ENCODE measurements at places on chromosomes 4 and X.

DNA sequence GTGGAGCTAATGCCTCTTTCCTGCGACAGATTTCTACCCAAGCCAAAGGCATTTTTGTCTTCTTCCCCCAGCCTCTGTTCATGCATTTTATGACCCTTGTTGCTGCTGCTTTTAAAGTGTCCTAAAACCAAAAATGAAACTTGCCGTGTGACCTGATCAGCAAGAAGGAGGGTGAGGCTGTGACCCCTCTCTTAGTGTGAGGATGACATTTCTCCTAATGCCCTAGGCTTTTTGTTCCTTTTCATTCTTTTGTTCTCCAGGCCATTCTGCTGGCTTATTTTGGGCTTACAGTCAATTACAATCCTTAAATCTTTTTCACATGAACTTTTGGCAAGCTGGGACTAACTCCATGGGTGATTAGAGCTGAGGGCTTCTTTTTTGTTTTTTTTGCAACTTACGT lies 34.4 kb downstream of the PTTG2 start:
- DNase-seq: no peak

GRCh38 chr4:163991298-163991865 lies 496.9 kb downstream of the TMA16 start:
- DNase-seq: no peak

- DNase-seq: peak; percentile 88
Observed at GRCh38 chrX:275967-276580, 5.1 kb upstream of the PLCXD1 start.

DNA sequence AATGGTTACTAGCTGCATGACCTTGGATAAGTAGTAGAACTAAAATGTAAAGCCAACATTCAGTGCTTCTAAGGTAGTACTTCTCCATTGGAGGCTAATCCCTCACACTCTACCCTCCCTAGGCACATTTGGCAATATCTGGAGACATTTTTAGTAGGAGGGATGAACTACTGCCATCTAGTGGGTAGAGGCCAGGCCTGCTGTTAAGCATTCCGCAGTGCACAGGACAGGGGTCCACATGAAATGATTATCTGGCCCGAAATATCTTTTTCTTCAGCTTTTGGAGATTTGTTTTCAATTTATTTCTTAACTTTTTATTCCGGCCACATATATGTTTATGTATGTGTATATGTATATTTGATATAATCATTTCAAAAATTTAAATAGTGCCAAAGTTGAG lies 36.0 kb upstream of the SPANXC start:
- no peak for DNase-seq

DNA sequence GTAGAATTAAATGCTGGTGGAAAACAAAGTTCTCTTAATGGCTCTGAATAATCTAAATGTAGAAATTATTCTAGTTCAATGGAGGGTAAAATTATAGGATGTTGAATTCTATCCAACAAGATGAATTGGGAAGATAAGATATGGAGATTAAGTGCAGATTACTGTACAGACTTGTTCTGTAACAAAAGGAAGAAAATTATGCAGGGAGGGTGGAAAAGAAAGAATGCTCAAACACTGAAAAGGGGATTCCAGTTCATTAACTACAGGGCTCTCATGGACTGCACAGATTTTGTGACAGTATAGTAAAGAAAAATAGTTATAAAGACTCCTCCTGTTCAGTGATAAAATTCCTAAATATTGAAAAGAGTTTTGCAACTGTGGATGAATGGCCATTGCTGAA lies 1794.0 kb upstream of the PCDH7 start:
- DNase-seq: no peak

GRCh38 chr4:118772081-118772766 lies 63.7 kb downstream of the SEC24D start:
- DNase-seq: no peak

GRCh38 chr4:81366779-81367178 lies 104.9 kb downstream of the RASGEF1B start:
- no peak for DNase-seq

GRCh38 chrX:115900425-115900824 lies 270.1 kb upstream of the AGTR2 start:
- DNase-seq: no peak

DNA sequence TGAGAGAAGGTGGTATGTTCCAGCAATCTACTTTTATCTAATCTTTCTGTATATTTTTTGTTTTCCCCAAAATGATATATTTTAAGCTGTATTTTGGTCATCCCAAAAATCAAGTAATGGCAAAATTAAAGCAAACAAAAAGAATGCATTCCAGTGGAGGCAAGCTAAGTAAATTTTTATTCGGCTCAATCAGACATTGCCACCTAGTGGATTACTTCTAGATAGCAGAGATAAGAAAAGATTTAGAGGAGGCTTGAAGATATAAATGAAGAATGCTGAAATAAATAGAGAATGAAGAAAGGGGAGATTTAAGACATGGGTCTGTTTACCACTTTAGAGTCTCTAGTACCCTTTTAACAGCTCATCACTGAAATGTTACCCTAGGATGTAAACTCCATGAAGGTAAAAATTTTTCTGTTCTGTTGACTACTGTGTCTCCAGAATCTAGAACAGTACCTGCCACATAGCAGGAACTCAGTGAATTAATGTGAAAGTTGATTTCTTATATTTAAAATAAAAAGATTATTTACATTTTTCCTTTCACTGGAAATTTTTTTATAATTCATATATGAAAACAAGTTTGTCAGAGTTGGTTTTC lies 110.9 kb upstream of the ANK2 start:
- no peak for DNase-seq

- DNase-seq: no peak
Observed at GRCh38 chr4:66062921-66063320, 392.6 kb upstream of the EPHA5 start.

- no peak for DNase-seq
Observed at GRCh38 chr4:145773581-145774234, 93.8 kb downstream of the C4orf51 start.

GRCh38 chrX:13574600-13574999 lies 5.2 kb downstream of the EGFL6 start:
- no peak for DNase-seq

- DNase-seq: no peak
Observed at GRCh38 chrX:139112432-139112831, 400.9 kb upstream of the FGF13 start.

- no peak for DNase-seq
Observed at GRCh38 chrX:68048774-68049173, 384.5 kb downstream of the OPHN1 start.

DNA sequence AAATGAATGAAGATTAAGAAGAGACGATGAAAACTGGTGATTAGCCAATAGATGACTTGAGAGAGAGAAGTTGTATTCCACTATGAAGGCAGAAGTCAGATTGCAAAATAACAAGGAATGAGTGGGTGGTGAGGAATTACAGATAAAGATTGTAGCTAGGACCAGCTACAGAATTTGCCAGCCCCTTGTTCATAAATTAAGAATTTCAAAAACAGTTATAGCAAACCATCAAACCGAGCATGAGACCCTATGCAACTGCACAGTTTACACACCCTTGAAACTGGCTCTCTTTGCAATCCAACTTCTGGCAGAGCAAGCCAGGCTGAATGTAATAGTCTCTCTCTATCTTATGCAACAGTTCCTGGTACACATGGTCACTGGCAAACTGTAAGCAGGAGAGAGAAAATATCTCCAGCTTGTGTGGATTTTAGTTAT lies 35.2 kb downstream of the STAP1 start:
- DNase-seq: no peak

DNA sequence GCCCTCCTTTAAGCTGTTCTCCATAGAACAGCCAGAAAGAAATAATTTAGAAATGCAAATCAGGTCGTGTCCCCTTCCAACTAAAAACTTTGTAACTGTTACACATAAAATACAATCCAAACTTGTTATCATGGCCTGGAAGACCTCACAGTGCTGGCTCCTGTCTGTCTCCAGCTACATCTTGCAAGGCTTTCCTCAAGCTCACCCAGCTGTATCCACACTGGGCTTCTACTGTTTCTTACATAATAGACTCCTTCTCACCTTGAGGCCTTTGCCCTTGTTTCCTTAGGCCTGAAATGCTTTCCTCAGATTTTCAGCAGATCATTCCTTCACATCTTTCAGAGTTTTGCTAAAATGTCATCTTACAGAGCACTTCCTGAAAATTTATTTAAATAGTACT lies 33.5 kb upstream of the USP53 start:
- no peak for DNase-seq

DNA sequence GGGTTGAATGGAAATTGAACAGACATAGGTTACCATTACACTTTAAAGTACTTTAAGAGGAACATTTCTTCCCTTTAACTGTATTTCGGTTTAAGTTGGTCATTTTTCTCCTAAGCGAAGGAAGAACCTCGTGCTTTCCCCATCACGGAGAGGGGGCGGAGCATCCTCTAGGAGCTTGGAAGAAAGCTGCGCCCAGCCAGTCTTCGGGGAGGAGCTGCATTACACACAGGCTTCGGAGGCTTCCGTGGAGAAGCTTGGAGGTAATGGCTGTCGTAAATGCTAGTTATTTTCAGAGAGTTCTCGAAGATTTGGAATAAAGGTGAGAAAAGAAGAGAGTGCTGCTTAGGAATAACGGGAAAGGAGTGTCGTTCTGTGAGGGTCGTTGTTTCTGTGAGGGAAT lies at the start of gene PWWP3B:
TSS of gene PWWP3B (plus strand) at position 199 of the 400 bp plus-strand sequence. CDS start 37,128 bp downstream, outside the sequence.
- peak; percentile 70 for DNase-seq

GRCh38 chr4:11263208-11263607 lies 165.5 kb downstream of the HS3ST1 start:
- no peak for DNase-seq

DNA sequence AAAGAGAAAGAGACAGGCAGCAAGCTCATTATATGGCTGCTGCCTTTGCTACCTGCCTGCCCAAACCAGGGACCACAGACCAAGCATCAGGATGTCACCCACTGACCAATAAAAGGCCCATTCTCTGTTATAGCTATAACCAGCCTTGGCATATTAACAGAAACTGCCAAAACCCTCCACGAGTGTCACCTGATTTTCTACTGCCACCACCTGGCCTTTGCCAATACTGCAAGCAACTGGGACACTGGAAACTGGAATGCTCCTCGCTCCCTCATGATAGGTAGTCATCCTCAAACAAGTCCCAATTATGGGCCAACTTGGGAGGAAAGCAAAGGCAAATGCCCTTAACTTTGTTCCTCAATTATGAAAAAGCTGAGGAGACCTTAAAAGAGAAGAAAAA lies 76.0 kb downstream of the SPIN4 start:
- DNase-seq: no peak

DNA sequence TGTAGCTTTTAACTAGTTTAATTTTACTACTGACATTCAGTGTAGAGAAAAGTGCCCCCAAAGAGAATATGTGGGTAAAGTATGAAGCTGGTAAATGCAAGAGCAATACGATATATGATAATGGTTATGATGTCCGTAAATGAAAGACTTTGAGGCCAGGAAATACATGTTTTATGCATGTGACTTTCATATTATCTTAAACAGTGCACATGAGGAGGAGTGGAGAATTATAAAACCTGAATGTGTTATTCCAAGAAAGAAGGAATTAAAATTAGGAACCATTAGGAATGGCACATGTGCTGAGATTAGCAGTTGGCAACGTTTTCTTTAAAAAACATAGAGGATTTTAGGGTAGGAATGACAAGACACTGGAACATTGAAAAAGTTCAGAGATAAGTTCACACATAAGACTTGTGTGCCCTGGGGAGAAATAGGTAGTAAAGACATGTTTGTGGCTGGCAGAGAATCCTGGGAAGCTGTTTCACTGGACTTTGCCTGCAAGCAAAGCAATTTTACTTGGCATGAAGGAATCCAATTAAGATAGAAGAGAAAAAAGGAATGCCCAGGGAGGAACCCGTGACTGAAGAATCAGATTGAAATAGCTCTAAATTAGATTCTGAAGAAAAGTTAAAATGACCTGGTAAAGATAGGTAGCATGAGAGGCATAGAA lies 20.0 kb downstream of the GK start:
- DNase-seq: no peak

DNA sequence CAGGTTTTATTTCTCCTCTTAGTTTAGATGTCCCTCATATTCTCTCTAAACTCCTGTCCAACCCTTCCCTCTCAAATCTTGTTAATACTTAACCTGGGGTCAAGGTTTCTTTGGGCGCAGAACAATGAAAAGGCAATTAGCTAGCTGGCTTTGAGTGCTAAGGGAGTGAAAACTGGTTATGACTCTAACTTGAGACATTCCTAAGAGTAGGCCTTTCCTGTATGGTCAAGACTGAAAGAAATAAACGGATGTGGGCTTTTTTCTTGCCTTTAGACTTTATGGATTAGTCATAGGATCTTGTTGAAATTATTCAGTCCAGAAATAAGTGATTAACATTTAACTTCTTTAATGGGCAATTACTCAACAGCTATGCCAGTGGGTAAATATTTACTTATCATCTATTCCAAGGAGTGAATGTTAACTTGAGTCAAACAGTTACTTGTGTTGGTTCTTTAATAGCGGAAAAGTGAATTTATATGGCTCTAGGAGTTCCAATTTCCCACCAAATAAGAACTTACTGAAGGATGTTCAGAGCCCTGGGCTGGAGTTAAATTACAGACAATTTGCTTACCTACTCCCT lies 141.7 kb upstream of the SCML1 start:
- no peak for DNase-seq

DNA sequence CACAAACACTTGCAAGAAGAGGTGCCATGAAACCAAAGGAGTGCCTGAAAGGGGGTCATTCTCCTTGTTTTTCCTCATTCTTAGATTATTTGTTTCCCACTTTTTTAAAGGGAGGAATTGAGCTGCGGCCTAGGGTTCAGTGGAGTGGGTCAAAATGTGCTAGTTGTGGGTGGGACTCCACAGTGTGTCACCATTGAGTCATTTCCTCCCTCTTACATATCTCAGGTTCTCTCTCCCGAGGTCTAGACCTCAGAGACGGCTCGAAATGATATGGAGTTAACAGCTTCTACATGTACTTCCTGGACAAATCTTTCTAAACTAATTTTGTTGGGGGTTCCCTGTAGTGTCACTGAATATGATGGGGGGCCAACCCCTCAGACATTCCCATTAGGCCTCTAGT lies 328.4 kb upstream of the SPANXN1 start:
- DNase-seq: no peak

DNA sequence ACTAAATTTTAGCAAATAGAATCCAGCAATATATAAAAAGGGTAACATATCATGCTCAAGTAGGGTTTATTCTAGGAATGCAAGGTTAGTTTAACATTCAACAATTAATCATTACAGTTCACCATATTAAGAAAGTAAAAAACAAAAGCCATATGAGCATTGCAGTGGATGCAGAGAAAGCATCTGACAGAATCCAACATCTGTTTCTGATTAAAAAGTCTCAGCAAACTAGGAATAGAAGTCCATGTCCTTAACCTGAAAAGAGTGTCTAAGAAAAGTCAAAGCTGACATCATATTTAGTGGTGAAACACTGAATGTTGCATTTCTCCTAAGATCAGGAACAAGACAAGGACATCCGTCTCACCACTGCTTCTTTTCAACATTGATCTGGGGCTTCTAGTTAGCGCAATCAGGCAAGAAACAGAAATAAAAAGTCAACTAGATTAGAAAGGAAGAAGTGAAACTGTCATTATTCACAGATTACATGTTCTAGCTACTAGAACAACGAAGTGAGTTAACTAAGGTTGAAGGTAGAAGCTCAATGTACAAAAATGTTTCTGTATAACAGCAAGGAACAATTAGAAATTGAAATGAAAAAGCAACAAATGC lies 49.3 kb downstream of the MRPL1 start:
- DNase-seq: no peak

All from pancreas (tissue), 10 donors.